ENCODE measurements at places on chromosomes 7 and 10.

DNA sequence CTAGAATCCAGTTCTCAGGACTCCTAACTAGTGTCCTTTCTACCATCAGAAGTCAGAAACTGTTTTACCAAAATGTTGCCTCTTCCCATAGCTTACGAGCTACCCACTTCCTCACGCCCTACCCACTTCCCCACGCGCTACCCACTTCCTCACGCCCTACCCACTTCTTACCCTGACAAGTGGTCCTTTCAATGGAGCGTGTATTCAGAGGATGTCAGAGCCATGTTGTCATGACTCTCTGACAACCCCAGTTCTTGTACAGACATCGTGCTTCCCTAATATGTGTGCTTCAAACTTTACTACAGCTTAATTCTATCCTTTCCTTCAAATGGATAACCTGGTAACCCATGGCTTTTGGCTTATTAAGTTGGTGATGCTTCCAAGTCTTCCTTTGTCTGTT is 84.8 kb upstream of the PHF14 start:
- DNase-seq: no peak

- no peak for DNase-seq
These were observed 1087.1 kb upstream of the POT1 start for GRCh38 chr7:126016722-126017121.

DNA sequence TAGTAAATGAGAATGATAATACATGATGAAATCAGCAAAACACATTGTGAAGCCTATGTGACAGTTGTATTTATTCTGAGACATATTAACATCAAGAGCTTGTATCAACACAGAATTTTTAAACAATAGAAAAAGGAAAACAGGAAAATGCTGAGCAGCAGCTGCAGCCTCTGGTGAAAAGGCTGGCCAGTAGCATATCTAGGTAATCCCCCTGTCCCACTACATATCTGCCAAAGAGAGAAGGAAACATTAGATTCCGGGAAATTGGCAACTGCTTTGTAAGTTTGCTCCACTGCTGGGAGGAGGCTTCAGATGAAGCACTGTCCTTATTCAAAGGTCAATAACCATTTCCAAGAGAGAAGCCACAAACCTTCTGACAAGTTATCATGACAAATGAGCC is 89.4 kb downstream of the RALA start:
- no peak for DNase-seq

DNA sequence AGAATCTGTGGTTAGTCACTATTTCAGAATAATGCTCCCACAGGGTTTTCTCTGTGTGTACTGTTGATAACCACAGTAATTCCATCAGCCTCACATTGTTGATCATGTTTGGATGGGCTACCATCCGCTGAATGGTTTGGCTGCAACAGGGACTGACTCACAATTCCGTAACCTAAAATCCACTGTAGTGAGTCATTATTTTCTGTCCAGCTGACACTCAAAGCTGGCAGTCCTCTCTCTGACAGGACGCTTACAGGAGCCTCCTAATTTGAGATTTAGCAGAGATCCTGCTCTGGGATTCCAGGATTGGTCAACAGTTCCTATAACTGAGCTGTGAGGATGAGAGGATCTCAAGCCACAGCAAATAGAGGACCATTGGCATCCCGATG is 32.7 kb downstream of the VWA2 start:
- peak; percentile 81 for DNase-seq

DNA sequence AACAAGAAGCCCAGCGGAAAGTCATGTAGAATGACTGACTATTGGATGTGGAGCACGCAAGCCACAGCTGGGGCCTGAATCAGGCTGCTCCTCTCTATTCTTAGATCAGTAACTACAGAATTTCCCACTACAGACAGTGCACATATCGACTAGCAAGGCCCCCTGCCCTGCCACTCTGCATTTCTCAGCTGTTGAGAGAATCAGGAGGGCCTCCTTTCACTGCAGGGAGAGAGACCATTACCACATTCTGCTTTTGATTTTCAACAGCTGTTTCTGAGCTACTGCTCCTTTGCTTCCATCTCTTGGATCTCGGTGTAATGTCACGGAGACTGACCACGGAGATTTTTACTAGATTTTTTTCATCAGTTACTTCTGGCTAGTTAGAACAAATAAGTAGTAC is 73.8 kb downstream of the PON1 start:
- no peak for DNase-seq

DNA sequence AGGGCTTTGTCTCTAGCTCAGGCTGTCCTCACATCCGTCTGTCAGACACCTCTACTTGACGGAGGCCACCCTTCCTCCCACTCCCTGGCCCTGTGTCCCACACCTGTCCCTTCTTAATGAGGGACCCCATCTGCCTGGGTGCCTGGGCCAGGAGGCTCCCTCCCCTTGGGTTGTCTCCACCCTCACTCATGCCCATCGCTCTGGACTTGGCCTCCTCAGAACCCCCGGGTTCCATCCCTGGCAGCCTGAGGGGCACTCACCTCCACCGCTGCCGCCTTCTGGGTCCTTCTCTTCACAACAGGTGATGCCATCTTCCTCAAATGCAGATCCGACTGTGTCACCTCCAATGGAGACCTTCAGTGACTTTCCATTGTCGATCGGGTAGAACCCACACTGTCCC is 20.2 kb upstream of the GJD4 start:
- no peak for DNase-seq

Data from fibroblast of gingiva (primary cell).